Adrenal gland (tissue), 19 donors: ENCODE measurements at places on chromosomes 2 and 18. TPM values are rescaled to one million over a fixed set of nuclear protein-coding genes. Genes with fewer than 3 reads are reported as not detected.

The DTNA gene
- total RNA-seq: 23.4 TPM

DNA sequence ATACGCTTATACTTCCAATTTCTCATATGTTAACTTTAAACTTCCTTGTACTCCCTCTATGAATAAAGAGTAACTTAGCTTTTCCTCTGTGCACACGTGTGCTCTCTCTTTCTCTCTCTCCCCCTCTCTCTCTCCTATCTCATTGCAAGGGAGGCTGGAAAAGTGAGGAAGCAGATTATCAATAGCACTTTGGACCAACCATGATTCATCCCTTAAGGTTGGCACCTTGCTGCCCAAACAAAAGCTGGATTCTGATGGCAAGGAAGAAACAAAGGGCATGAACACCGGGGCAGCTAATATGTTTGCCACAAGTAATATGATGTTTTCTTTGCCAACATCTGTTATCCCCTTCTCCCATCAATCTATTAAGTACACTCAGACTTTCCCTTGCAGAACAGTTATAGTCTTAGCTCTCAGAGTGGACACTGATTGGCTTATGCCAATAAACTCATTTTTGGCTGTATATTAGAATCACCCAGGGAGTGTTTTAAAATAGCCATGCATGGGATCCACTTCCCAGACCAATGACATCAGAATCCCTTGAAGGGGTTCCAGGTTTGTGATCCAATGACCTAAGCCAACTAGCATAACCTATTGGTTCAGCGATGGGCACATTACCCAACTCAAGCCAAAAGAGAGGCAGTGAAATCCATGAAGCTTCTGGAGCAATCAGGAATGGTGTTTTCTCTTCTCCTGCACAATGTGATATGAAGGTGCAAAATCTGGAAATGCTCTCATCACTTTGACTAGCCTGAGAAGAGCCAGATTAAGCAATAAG is 60.3 kb downstream of the MREG start:
- DNase-seq: no peak

- no peak for DNase-seq
These were observed 20.4 kb upstream of the IL1R1 start for GRCh38 chr2:102122115-102122514.

GRCh38 chr2:56009758-56010458 is 86.3 kb upstream of the EFEMP1 start:
- no peak for DNase-seq

DNA sequence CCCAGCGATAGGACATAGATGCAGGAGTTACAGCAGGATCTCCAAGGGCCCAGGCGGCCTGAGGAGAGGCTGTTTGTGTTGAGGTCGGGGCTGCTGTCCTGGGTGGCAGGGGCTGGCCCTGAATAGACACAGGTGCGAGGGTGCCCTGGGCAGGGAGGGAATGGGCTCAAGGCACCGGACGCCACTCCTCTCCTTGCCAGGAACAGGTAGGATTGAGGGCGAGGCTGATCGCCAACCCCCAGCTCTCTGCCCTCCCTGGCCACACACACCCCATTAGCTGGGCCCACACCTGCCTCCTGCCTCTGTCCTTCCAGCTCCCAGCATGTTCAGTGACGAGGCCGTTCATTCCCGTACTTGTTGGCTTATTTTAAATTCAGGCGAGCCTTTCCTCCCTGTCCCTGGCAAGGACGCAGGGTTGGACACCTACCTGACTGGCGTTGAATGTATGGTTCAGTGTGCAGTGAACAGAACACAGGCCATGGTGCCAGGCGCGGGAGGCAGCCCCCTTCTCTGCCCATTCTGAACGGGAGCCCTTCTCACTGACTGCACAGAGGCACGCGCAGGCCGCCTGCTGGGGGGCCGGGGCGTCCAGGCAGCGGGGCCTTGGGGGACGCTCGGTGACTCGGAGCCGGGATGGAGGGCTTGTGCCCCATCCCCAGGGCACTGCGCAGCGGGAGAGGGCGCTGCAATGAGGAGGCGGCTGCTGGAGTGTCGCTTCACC is 41.3 kb upstream of the SNED1 start:
- DNase-seq: no peak

DNA sequence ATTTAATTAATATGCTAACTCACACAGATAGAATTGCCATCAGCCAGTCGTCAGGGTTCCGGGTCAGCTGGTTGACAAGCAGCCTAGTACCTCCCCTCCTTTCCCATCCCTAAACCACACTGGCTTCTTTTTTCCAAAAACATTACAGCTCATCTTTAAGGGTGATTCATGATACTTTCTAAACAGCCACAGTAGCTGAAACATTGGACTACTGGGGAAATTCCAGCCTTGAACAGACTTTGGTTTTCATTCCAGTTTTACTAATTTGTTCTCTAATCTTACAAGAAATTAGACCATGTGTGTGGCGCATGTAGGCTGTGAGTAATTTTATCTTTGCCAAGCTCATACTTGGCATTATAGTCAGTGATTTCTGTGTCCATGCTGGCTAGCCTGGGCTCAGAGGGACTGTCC is 110.8 kb downstream of the FMNL2 start:
- DNase-seq: peak; percentile 71

DNA sequence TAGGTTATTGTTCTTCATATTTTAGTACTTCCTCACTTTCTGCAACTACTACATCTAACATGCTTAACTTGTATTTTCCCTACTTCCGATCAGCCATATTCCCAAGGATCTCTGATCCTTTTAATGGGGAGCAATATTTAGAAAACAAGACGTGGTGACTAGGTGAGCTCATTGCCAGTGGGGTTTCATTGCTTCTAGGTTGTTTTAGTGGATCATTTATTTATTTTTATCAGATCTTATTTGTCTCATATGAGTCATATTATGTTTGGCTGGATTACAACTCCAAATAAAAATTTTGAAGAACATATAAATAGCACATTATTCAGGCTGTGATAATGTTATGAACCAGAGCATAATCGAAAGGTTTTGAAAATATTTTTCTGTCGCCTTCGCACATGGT is 480.9 kb upstream of the TMEFF2 start:
- no peak for DNase-seq

GRCh38 chr2:83584672-83585071 is 874.4 kb downstream of the SUCLG1 start:
- DNase-seq: peak; percentile 1

DNA sequence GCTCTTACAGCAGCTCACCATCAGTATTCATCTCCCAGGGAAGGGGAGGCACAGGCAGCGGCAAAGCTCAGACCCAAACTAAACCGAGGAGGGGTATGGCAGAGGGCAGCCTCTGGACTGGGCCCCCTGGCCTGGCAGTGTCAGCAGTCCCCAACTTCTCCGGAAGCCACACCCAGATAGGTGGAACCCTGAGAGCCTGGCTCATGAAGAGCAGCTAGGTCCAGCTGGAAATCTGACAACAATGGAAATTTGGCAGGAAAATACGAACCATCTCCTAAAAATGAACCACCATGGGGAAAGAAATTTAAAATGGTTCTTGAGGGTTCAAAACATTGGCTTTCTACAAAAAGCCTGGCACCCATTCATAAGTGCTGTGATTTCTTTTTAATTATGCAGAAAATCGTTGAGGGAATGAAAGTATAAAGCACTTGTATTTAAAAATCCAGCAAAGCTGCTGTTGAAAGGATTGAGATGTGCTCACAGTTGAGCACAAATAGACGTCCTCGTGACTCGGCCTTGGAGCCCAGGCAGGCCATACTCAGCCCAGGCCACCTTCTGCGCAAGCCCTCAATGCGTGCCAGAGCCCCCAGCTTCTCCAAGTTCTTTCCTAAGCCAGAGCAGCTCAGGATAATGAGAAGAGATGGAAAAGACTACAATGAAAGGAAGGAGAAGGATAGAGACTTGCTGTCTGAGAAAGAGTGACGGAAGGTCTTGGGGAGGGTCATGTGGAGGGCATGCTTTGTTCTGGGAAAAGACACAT is 93.0 kb downstream of the COL6A3 start:
- DNase-seq: no peak

DNA sequence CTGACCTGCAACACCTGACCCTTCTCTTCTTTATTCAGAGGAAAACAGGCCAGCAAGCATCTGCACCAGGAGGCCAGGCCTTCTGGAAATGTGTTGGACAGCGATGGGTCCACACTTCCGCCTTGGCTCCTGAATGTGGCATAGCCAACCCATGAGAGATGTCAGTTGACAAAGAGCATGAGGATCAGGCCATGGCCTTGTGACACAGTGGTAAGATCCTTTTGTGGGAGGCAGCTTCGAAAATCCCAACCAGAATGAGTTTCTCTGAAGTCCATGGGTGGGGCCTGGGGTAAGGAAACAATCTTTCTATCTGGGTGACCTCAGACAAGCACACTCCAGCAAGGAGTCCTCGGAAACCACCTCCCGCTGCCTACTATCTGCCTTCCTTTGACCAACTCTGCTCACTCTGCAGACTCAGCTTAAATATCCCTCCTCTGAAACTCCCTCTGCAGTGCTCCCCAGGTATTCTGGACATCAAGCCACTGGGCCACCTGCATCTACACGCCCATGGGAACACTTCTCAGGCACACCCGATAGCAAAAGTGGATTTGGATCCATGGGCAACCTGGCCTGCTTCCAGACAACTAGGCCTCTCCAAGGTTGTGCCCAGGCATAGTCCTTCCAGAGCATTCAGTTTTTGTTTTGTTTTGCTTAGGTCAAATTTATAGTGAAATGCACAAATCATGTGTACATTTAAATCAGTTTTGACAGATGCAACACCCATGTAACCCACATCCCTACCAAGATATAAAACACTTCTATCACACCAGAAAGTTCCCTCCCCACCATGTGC is 3.6 kb upstream of the SH2D6 start:
- DNase-seq: no peak

- no peak for DNase-seq
These were observed 9.5 kb upstream of the SATB2 start for GRCh38 chr2:199467066-199467822.

- DNase-seq: no peak
These were observed 45.2 kb downstream of the GAREM1 start for GRCh38 chr18:32425466-32425865.

DNA sequence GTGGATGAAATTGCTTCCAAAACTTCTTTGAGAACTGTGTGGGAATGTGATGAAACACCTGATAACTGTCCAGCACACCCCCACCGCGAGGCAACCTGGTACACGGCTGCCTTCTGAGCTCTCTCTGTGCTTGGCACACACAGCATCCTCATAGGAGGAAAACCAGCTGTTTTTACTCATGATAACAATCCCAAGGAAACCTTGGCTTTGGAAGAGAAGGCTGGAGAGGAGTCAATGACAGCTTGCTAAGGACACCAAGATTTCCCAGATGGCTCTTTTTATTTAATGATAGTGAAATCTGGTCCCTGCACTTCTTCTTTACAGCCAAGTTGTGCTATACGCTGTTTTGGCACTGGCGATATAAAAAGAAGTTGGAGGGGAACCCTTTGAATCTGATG is 232.5 kb upstream of the FN1 start:
- DNase-seq: no peak

DNA sequence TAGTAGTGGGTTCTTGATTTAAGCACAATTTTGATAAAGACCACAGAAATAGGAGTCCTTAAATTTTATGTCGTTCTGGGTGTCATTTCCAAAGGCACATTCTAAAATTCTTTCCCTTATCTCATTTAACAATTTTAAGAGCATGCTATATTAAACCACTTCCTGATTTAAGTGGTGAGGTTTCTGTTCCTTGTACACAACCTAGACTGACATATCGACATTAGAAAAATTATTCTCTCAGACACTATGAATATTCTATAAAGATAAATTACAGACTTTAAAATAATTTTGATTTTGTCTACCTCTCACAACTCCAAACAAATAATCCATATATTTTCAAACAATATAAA is 923.8 kb downstream of the LRP1B start:
- DNase-seq: no peak

- DNase-seq: no peak
These were observed 1.4 kb downstream of the IHH start for GRCh38 chr2:219059375-219059724.
